ENCODE measurements at places on chromosomes 7 and 10. TPM values are rescaled to one million over a fixed set of nuclear protein-coding genes. Genes with fewer than 3 reads are reported as not detected.

PPP1R9A gene
- total RNA-seq: 0.78 TPM

AQP1 gene
- total RNA-seq: 335 TPM

TMEM229A gene
- total RNA-seq: 0.07 TPM

GDF10 gene
- 5.5 TPM for total RNA-seq

FRMD4A gene
- total RNA-seq: 114 TPM

DNAJC12 gene
- 4.8 TPM for total RNA-seq

CNTNAP2 gene
- total RNA-seq: under 0.01 TPM

EVX1 gene
- total RNA-seq: not detected

GIMAP1 gene
- total RNA-seq: 0.03 TPM

CCDC146 gene
- 1.2 TPM for total RNA-seq

PTN gene
- total RNA-seq: 13.2 TPM

ATOH7 gene
- total RNA-seq: not detected

TUBAL3 gene
- not detected for total RNA-seq

LRMDA gene
- total RNA-seq: 1.0 TPM

CYP3A7 gene
- total RNA-seq: not detected

LRRC17 gene
- total RNA-seq: 103 TPM

MMP21 gene
- total RNA-seq: not detected

Measured in smooth muscle cell of the pulmonary artery (primary cell).